Caco-2 (cell line): ENCODE measurements at places on chromosomes 12 and 14. TPM values are rescaled to one million over a fixed set of nuclear protein-coding genes. Genes with fewer than 3 reads are reported as not detected.

NDRG2 gene
- 16.4 and 17.7 TPM in 2 replicates for total RNA-seq

KLRK1 gene
- 0.18 and 0.28 TPM in 2 replicates for total RNA-seq

CYP27B1 gene
- total RNA-seq: 6.9 and 7.1 TPM in 2 replicates

DIABLO gene
- 76.1 and 86.6 TPM in 2 replicates for total RNA-seq

KRT2 gene
- total RNA-seq: not detected in 2 replicates

PZP gene
- not detected in 2 replicates for total RNA-seq

DNA sequence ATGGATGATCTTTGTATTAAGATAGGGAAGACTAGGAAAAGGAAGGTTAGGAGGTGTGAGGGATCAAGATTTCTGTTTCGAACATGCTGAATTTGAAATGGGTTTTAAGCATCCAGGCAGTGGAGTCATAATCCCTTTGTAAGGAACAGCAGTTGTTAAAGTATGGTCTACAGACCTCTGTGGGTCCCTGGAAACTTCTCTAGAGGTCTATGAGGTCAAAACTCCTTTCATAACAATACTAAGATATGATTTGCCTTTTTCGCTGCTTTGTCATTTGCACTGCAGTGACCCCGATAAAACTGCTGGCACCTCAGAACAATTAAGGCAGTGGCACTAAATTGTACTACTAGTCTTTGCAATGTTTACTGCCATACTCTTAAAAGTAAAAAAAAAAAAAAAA, 1.5 kb downstream of the RAD51AP1 start:
- no peak for DNase-seq

GRCh38 chr12:10189653-10190052, 10.8 kb downstream of the TMEM52B start:
- DNase-seq: no peak

GRCh38 chr12:54463484-54463883, 9.9 kb downstream of the GTSF1 start:
- DNase-seq: no peak

DNA sequence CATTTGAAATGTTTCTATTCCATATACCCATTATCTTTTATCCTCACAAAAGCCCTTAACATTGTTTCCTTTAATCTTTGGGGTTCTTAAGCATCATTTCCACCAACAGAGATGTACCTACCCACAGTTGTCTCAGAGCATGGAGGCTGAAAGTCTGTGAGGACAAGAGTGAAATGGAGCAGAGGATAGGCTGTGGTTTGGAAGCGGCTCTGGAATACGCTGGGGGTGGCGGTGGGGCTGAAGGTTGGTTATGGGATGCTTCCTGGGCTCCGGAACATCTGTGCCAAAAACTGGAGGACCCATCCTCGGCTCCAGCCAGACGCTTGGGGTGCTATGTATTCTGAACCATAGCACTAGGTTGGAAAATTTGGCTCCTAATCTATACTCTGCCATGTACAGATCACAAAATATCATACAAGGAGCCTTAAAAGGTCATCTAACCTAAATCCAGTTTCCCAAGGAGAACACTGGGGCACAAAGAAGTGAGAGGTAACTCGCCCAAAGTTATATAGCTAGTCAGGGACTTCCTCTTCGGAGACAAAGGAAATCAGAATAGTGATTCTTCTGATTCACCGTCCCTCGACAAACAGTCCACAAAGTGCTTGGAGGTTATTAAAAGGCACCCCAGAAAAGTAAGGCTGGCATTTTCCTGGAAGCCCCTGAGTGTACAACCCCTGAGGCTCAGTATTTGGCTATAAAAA, 2.5 kb downstream of the PPP1R3E start:
- DNase-seq: no peak

GRCh38 chr14:94971750-94972149, 185.6 kb downstream of the DICER1 start:
- DNase-seq: no peak

DNA sequence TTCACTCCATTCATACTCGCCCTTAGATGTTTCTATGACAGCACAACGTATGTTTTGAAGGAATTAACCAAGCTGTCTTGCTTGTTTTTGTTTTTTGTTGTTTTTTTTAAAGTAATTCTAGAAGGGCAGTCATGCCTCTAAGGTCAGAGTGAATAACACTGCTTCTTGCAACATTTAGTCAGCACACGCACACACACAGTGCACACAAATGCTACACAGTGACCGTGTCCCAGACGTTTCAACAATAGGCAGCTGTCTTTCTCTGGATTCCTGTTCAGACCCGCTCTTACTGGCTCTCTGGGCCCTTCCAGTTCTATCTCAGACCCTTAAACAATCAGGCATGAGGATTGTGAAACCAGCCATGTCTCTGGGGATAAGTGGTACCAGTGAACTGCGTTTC, 351.0 kb upstream of the FKBP4 start:
- DNase-seq: no peak

GRCh38 chr12:131100031-131100674, 146.4 kb downstream of the ADGRD1 start:
- DNase-seq: no peak

DNA sequence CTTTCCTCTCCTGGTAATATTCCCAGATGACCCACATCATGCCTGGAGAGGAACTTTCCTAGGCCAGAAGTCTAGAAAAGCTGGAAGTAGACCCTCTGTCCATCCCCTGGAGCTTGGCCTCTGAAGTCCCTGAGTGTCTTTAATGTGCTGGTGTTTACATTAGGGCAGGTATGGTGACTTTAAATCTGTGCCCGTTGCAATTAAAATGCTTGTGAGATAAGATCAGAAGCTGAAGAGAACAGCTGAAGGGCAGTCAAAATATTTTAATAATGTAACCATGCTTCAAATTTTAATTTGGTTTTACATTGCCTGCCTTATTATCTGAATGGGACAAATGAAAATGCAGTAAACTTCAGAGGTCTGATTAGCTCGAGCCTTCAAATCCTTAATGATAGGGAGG, 1022.5 kb downstream of the BCL11B start:
- no peak for DNase-seq

- DNase-seq: no peak
Measured at GRCh38 chr12:42792265-42792664, 202.7 kb upstream of the PRICKLE1 start.

DNA sequence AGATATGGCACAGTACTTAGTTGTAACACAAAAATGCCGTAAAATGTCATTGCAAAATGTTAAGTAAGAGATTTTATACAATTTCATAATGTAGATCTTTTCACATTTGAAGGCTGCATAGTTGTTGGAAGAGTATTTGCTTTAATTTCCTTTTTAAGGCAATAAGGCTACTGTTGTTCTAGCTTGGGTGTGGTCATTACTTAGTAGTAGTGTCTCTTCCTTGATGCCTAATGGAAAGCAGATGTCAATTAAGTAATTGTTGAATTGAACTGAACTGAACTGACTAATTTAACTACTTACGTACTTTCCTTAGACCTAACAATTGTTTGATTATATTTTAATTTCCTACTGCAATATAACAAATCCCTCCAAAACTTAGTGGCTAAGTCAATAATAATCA, 181.7 kb downstream of the FLRT2 start:
- no peak for DNase-seq
